ENCODE measurements at places on chromosomes 16 and 17.

DNA sequence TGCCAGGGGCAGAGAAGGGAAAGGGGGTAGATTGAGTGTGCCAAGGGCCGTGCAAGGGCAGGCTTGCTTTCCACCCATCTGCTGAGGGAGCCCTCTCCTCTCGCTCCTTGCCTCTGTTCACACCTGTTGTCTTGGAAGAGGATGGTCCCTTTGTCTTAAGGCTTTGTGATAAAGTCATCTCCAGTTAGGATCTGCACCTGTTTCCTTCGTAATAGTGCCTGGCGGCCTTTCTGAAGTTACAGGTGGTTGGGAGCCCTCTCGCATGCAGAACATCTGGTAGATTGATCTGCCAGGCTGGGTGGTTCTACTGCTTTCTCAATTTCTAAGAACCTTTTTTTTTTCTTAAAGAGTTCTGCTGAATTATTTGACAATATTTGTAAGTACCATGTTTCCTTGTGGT, 16.3 kb downstream of the UBFD1 start:
- DNase-seq = no peak

GRCh38 chr17:66747578-66748275, 87.2 kb upstream of the CACNG5 start:
- DNase-seq = peak; percentile 75

DNA sequence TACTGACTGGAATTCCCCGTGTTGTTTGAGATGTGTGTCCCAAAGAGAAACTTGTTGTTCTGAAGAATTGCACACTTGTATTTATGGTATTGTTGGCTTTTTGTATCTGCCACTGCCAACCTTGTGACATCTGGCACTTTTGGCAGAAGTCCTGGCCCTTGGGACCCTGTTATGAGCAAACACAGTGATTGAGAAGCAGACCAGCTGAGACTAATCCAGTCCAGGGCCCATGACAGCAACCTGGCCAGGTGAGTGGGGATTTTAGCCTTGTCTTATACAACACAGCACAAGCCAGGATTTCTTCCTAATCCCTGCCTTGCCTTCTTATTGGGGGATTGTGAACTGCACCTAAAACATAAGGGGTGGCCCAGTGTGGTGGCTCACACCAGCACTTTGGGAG, 80.0 kb downstream of the NTN1 start:
- no peak for DNase-seq

GRCh38 chr16:80894091-80894490, 89.7 kb upstream of the CDYL2 start:
- DNase-seq = no peak

DNA sequence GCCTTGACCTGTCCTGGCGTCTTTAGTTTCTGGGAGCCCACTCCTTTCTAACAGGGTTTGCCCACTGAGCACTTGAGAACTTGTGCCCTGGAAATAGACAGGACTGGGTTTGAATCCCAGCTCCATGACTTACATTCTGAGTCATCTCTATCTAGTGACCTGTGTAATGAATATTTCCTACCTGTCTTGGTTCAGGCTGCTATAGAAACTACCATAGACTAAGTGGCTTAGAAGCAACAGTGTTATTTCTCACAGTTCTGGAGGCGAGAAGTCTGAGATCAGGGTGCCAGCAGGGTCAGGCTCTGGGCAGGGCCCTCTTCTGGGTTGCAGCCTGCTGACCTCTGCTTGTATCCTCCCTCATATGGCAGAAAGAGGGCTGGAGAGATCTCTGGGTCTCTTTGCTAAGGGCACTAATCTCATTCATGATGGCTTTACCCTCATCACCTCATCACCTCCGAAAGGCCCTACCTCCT, 110.7 kb upstream of the DHX40 start:
- DNase-seq = no peak

DNA sequence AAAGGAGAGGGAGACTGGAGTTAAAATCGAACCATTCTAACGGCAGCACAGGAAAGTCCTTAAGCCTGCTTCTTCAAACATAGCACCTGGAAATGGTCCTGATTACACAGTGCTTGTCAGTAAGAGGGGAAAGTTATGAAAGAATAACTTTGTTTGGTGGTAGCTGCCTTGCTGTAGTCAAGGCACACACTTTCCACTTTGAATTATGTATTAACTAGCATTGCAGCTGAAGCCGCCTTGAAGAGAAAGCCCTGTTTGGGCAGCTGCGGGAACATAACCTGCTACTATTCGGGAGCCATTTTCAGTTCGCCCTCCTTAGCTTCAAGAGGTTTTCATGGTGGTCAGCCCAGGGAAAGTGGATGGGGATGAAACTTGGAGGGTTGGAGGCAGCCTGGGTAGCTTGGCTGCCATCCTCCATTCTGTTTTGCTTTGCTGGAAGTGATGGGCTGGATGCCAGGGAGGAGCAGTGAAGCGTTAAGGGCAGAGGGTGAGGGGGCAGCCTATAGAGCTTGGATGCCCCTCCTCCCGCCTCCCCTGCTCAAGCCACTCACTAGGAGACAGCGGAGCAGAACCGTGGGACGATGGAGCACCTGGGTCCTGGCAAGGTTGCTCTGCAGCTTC, 5.3 kb upstream of the HAS3 start:
- no peak for DNase-seq

DNA sequence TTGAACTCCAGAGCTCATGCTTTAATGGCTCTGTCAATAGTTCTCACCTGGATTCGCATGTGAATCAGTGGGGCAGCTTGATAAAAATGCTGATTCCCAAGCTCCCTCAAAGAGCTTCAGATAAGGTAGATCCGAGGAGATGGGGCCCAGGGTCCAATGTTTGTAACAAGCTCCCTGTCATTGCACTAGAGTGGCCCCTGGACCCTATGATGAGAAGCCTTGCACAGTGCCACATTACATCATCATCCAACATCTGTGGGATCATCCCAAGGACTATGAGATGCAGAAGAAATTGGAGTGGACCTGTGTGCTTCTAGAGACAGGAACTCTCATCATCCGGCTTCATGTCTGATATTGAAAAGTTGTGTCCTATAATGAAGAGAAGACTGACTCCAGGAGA, 340.8 kb downstream of the SHISA9 start:
- no peak for DNase-seq
